ENCODE measurements at places on chromosomes 5 and 9. TPM values are rescaled to one million over a fixed set of nuclear protein-coding genes. Genes with fewer than 3 reads are reported as not detected.

The MCCC2 gene
- 50.3 TPM for total RNA-seq

The GBGT1 gene
- total RNA-seq, result 0.21 TPM

The AGXT2 gene
- total RNA-seq, result not detected

The ANXA6 gene
- 152 TPM for total RNA-seq

The CFAP90 gene
- total RNA-seq, result not detected

The TMEM245 gene
- total RNA-seq, result 30.8 TPM

The MARCHF3 gene
- total RNA-seq, result 5.0 TPM

The NREP gene
- total RNA-seq, result 12.0 TPM

The CD14 gene
- total RNA-seq, result not detected

The MZB1 gene
- total RNA-seq, result not detected

The OBP2B gene
- total RNA-seq, result not detected

The ZNF300 gene
- total RNA-seq, result 8.3 TPM

The DDX4 gene
- total RNA-seq, result not detected

The ZNF169 gene
- total RNA-seq, result 4.1 TPM

The ERAP2 gene
- total RNA-seq, result 40.2 TPM

The PCDHGA12 gene
- 0.66 TPM for total RNA-seq

The RALGDS gene
- total RNA-seq, result 23.4 TPM

The OCLN gene
- 4.0 TPM for total RNA-seq

The HNRNPH1 gene
- 420 TPM for total RNA-seq

The SPINK1 gene
- not detected for total RNA-seq

The CTSV gene
- 0.37 TPM for total RNA-seq

The CCIN gene
- 0.03 TPM for total RNA-seq

The SPATA31A3 gene
- total RNA-seq, result not detected

The LECT2 gene
- total RNA-seq, result not detected

The NFIB gene
- 10.9 TPM for total RNA-seq

The NOXA1 gene
- 0.10 TPM for total RNA-seq

The ARHGEF28 gene
- total RNA-seq, result 12.9 TPM

The PIP5K1B gene
- not detected for total RNA-seq

The BAG1 gene
- 65.7 TPM for total RNA-seq

The PDGFRB gene
- 5.4 TPM for total RNA-seq

The TRPM3 gene
- not detected for total RNA-seq

The SEMA5A gene
- 2.7 TPM for total RNA-seq

The ZNF608 gene
- total RNA-seq, result 0.70 TPM

The ECSCR gene
- 67.7 TPM for total RNA-seq

The GFI1B gene
- not detected for total RNA-seq

The RPP25L gene
- 43.1 TPM for total RNA-seq

The ACOT12 gene
- 0.03 TPM for total RNA-seq

The CBY3 gene
- not detected for total RNA-seq

The OR1J2 gene
- 0.17 TPM for total RNA-seq

The CCL27 gene
- total RNA-seq, result not detected

The CD72 gene
- 0.27 TPM for total RNA-seq

The CCL21 gene
- total RNA-seq, result not detected

The N4BP3 gene
- 0.08 TPM for total RNA-seq

The TPPP gene
- 0.18 TPM for total RNA-seq

The EGR1 gene
- 0.64 TPM for total RNA-seq

The TMEFF1 gene
- 1.2 TPM for total RNA-seq

The BAAT gene
- 0.03 TPM for total RNA-seq

The EIF4E1B gene
- total RNA-seq, result not detected

The NRG2 gene
- total RNA-seq, result 10.4 TPM

Data from HT1080 (cell line).